Daoy (cell line): ENCODE measurements at places on chromosomes 5 and 9.

DNA sequence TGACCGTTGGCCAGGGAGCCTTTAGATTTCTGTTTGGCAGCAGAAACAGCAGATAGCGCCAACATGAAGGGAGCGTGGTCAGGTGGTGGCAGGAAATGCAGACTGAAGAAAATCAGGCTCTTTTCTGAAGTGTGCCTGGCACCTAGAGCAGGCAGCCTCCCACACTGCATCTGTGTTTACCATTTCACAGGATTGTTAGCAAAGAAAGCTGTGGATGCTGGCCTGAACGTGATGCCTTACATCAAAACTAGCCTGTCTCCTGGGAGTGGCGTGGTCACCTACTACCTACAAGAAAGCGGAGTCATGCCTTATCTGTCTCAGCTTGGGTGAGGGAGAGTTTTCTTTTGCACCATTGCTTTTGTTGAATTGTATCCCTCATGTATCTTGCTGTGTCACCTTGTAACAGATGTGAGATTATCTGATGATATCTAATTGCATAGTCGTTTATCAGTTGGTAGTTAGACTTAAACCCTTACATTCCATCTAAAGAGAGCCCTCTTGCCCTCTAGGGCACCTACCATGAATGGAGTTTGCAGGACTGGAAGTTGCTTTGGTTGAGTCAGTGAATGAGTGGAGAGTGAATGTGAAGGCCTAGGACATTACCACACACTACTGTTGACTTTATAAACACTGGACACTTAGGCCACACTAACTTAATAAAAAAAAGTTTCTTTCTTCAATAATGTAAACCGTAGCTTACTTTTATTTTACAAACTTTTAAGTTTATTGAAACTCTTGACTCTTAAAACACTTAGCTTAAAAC lies 42.8 kb downstream of the ACO1 start:
- DNase-seq: no peak

GRCh38 chr9:136978073-136978864 lies 965 bp downstream of the PTGDS start:
- peak; percentile 79 for DNase-seq

DNA sequence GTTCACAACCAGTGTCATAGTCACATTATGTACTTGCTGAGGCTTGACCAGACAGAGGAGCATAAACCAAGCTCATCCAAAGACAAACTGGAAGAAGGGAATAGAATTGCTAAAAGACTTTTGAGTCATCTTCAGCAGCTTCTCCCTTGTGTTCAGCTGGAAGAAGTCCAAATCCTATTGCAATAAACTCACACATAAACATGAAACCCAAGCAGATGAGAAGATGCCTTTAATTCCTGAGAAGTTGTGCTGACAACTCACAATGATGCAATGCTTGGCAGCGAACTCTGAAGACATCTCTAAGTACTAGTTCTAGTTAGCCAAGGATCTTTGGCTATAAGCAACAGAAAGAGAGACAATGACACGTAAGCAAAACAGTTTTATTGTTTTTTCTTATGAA lies 642.1 kb downstream of the KCTD16 start:
- no peak for DNase-seq

- no peak for DNase-seq
Observed at GRCh38 chr5:14145435-14146334, 2.5 kb downstream of the TRIO start.

GRCh38 chr9:21686738-21687137 lies 115.7 kb upstream of the MTAP start:
- DNase-seq: no peak

- peak; percentile 51 for DNase-seq
Observed at GRCh38 chr9:91033797-91034196, 232.2 kb downstream of the SYK start.

DNA sequence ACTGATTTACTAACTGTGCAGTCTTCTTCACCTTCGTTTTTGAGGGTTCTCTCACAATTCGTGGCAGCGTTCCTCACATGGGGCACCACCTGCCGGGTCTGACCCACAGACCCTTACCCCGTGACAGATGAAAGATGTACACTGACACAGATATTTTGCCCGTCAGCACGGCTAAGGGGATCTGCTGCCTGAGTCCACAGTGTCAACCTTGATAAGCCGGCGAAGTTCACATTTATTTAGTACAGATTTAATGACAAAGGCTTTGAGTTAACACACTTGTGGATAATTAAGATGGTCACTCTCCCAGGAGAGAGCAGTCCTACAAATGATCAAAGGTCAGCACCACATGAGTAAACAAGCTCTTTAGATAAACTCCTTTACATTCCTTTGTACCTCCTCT lies 15.9 kb upstream of the TEX10 start:
- no peak for DNase-seq

DNA sequence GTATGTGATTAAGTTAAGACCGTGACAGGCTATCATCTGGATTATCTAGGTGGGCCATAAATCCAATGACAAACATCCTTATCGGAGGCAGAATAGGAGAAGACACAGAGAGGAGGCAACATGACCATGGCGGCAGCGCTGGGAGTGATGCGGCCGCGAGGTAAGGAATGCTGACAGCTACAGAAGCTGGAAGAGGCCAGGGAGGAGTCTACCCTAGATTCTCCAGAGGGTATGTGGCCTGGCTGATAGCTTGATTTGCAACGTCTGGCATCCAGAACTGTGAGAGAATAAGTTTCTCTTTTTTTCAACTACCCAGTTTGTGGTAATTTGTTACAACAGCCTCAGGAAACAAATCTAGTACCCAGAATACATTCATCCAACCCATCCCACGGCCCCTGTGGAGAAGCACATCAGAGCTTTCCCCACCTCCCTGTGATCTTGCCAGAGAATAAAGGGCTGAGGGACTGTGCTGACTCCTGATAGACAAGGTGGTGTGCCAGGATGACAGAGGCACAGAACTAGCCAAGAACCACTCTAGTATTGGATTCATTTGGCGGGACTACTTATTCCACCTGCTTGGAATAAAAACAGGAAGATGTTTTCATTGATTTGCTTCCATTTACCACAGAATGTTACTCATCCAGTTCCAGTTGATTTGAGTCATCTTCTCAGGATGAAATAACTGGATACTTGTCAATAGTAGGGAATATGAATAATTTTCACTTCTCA lies 187.4 kb downstream of the MAN2A1 start:
- DNase-seq: peak; percentile 62

GRCh38 chr5:72042097-72042496 lies 65.2 kb upstream of the MAP1B start:
- DNase-seq: no peak

DNA sequence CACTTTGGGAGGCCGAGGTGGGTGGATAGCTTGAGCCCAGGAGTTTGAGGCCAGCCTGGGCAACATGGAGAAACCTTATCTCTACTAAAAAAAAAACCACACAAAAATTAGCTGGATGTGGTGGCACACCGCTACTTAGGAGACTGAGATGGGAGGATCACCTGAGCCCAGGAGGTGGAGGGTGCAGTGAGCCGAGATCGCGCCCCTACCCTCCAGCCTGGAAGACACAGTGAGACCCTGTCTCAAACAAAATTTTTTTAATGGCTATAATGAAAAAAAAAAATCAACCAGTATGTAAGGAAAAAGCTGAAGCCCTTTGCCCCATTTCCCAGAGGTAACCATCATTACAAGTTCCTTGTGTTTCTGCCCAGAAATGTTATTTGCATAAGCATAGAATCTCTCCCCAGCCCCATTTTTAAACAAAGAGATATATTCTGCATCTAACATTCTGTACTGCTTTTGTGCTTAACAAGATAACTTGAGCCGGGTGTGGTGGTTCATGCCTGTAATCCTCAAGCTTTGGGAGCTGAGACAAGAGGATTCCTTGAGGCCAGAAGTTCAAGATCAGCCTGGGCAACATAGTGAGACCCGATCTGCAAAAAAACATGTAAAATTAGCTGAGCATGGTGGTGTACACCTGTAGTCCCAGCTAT lies 35.1 kb upstream of the KCNIP1 start:
- no peak for DNase-seq

DNA sequence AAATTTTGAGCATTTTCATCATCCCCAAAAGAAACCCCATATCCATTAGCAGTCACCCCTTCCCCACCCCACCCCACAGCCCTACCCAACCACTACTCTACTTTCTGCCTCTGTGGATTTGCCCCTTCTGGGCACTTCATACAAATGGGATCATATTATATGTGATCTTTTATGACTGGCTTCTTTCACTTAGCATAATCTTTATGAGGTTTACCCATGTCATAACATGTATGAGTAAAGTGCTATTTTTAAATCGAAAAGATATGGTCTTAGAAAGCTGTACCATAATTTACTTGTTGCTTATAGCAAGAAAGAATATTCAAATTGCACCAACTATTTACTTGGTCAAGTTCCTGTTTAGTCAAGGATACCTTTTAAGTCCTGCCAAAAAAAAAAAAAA lies 12.7 kb downstream of the ELP1 start:
- DNase-seq: no peak

GRCh38 chr5:38581597-38581996 lies 25.2 kb upstream of the LIFR start:
- DNase-seq: no peak

DNA sequence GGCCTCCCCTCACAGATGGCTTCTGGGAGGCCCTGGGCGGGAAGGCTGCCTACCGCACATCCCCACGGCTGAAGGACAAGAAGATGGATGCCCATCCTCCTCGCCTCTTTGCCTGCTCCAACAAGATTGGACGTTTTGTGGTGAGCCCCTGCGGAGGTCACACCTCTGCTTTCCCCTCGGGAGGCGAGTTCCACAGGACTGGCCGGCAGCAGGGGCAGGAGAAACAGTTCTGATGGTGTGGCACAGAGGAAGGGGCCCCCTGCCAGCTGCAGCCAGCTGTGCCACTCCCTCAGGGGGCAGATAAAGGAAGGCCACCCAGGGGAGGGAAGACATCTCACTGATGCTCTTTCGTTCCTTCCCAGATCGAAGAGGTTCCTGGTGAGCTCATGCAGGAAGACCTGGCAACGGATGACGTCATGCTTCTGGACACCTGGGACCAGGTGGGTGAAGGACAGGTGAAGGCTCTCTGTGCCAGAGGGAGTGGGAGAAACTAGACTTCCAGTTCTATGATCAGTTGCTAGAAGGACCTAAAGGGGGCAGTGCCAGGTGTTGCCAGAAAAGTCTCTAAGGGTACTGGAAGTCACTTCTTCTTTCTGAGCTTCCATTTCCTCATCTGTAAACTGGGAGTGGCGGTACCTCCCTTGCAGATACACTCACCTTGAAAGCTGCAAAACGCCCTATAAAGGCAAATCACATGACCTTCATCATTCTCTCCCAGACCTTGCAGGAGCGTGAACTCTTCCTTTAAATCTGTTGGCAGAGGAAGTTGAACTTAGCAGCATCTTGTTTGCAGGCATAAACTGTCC lies 41.0 kb downstream of the STOM start:
- DNase-seq: no peak

DNA sequence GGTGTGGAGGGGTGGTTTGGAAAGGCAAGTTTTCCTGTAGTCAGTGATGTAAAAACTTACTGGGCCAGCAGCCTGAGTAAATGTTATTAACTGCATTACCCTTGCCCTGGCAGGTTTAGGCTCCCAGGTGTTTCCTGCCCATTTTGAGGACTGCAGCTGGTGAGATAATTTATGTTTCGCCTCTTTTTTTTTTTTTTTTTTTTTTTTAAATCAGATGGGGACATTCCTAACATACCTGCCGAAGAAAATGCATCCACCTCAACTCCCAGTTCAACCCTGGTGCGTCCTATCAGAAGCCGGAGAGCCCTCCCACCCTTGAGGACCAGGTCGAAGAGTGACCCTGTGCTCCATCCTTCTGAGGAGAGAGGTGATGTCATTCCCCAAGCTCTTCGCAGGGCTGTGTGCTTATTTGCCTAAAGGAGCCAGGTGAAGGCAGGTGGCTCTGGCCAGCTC lies 60.6 kb downstream of the ENTREP1 start:
- DNase-seq: no peak

DNA sequence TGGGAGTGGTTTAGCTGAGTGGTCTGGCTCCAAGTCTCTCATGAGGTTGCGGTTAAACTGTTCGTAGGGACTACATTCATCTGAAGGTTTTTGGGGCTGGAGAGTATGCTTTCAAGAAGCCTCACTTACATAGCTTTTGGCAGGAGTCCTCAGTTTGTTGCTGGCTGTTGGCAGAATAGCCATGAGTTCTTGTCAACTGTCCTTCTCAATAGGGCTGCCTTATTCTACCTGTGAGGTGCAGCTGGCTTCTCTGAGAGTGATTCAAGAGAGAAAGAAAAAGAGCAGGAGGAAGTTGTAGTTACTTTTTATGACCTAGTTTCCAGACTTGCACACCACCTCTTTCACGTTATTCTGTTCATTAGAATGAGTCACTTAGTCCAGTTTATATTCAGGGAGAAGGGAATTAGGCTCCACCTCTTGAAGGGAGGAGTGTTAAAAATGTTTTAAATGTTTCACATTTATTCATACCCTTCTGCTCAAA lies 33.2 kb downstream of the YTHDC2 start:
- DNase-seq: peak; percentile 9

DNA sequence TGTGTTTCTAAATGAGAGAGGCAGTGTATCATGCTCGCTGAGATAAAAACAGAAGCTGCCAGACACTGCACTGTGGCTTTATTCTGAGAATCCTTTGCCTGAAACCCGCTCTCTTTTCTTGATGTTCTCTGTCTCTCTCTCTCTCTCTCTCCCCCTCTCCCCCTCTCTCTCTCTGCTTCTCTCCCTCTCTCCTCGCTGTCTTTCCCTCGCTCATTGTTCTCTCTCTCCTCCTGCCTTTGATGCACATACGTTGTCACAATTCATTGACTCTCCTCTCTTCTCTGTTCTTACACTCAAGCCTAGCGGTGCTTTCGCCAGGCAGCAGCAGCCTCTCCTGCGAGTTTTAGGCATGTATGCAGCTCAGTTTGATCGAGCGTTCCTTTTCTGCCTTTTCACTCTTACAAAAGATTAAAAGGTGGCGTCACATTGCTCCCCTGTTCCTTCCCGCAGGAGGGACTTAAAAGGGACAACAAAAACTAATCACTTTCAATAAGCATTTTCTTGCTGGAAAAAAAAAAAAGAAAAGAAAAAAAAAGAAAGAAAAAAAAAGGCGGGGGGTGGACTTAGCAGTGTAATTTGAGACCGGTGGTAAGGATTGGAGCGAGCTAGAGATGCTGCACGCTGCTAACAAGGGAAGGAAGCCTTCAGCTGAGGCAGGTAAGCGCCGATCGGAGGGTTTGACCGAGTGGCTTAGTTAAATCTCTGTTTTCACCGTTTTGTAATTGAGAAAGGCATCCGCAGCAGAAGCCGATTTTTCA lies 717.9 kb upstream of the WWC1 start:
- DNase-seq: peak; percentile 69

DNA sequence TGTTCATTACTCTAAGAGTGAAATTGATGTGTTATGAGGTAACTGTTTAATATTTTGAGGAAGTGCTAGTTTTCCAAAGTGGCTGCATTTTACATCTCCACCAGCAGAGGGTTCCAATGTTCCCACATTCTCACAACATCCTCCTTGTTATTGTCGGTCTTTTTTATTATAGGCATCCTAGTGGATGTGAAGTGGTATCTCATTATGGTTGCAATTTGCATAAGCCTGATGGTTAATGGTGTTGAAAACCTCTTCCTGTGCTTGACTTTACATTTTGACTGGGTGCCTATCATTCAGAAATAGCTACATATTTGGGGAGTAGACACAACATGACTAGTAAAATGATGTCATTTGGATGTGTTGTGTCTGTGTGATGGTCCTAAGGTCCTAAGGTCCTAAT lies 143.6 kb downstream of the MRPS30 start:
- no peak for DNase-seq

GRCh38 chr5:93477816-93478215 lies 103.2 kb downstream of the NR2F1-AS1 start:
- DNase-seq: no peak
